ENCODE measurements at places on chromosomes 12 and 14.

DNA sequence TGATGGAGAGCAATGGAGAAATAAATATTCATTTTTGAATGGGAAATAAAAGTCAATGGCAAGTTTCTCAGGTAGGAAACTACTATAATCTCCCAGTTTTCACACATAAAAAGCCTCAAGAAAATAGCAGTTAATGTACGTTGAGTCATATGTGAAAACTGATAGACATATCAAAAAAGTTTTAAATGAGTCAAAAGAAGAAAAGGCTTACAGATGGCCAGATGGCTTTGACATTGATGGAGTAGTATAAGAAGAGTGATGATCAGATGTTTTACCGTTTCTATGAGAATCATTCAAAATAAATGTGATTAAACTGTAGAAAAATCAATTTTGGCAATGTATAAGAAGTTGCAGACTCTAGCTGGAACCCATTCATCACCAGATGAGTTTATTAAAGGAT lies 97.8 kb downstream of the LLPH start:
- no peak for DNase-seq

GRCh38 chr14:80310938-80311750 lies 99.8 kb upstream of the DIO2 start:
- no peak for DNase-seq

DNA sequence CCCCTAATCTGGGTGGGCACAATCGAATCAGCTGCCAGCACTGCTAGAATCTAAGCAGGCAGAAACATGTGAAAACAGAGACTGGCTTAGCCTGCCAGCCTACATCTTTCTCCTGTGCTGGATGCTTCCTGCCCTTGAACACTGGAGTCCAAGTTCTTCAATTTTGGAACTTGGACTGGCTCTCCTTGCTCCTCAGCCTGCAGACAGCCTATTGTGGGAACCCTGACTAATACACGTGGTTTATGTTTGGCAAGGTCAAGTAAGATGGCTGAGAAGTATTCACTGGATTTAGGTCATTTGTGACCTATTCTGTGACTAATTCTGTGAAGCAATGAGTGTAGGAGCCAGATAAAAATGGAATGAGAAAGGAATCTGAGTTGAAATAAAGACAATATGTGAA lies 11.0 kb downstream of the GPR135 start:
- no peak for DNase-seq

DNA sequence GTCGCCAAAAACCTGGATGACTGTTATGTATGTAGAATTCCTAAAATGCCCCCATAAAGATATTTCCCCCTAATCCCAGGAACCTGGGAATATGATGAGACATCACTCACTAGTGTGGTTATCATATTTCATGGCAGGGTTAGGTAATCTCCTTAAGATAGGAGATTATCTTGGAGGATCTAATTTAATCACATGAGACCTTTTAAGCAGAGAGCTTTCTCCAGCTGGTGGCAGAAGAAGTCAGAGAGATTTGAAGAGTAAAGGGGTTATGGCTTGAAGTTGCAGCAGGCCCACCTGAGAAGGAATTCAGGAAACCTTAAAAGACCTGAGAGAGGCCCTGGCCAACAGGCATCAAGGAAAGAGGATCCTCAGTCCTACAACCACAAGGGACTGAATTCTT lies 53.6 kb downstream of the DYRK2 start:
- DNase-seq = no peak

GRCh38 chr14:32421781-32422180 lies 92.7 kb downstream of the AKAP6 start:
- DNase-seq = no peak

DNA sequence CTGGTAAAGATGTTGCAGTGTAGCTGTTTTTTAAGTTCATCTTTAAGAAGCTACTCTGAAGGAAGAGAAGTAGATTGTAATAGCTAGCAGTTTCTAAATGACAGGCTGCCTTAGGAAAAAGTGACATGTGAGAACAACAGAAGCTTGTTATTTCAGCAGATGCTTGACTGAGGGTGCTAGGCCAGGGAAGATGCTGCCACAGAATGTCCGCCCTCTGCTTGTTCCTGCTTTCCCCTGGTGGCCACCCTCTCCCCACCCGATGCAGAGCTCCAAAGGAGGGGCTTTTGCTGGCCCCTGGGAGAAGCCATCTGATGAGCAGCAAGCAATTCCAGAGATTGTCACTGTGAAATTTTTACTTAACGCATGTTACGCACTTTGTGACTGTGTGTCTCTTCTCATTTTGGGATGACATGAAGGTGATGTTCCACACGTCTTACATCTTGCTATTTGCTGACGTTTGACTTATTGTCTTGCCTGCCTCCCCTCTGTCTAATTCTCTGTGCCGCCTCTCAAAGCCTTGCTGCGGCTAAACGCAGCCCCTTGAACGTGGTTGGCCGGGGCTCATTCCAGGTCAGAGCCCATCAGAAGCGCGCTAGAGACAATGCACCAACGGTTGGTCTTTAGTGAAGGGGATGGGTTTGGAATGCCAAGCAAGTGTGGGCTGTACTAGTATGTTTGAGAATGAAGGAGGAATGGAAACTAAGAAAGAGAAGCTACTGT lies 44.8 kb downstream of the WDR20 start:
- no peak for DNase-seq

All from CD4-positive, alpha-beta T cell treated with Interleukin-1 beta for 1 hour (primary cell).